Psoas muscle (tissue), 8 donors: ENCODE measurements at places on chromosomes 5 and 9. TPM values are rescaled to one million over a fixed set of nuclear protein-coding genes. Genes with fewer than 3 reads are reported as not detected.

DNA sequence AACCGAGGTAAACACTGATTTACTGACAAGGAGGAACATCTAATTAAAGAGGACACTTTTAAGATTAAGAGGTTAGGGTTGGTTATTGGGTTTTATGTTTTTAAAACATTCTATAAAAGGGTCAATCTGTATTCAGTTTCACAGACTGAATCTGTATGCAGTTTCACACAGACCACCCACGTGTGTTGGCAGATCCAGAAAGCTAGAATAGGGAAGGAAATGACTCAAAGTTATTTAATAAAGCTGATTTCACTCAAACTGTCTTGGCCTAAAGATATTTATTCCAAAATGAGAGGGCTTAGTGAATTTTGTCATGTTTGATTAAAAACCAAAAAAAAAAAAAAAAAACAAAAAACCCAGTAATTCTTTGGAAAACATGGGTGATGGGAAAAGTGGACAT, 140.2 kb downstream of the SLC24A2 start:
- no peak for DNase-seq

MOB3B gene
- polyA plus RNA-seq, result 0.57 TPM

DNA sequence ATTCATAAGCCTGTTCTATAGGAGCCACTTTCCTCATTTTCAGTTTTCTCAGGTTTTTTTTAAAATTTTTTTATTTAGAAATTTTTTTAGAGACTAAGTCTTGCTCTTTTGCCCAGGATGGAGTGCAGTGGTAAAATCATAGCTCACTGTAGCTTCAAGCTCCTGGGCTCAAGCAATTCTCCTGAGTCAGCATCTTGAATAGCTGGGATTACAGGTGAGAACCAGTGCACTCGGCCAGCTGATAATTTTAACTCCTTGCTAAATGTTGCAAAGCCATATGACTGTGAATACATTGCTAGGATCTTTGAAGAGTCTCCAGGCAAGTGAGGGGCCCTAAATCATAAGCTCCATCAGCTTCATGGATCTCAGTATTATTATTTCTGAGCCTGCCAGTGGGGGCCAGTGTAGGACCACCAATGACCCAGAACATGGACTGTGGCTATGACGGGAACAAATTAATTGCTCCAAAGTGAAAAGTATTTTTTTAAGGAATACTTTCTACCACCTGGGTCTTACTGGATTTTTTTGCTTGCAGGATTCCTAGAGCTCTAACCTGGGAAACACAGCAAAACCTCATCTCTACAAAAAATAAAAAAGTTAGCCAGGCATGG, 5.7 kb upstream of the GAPVD1 start:
- DNase-seq, result no peak

GRCh38 chr9:126219166-126219565, 107.5 kb upstream of the MVB12B start:
- no peak for DNase-seq

GRCh38 chr5:144467792-144468191, 297.1 kb downstream of the KCTD16 start:
- no peak for DNase-seq

PCDHA9 gene
- polyA plus RNA-seq, result not detected

GRCh38 chr5:111863801-111864200, 106.8 kb upstream of the NREP start:
- no peak for DNase-seq

DNA sequence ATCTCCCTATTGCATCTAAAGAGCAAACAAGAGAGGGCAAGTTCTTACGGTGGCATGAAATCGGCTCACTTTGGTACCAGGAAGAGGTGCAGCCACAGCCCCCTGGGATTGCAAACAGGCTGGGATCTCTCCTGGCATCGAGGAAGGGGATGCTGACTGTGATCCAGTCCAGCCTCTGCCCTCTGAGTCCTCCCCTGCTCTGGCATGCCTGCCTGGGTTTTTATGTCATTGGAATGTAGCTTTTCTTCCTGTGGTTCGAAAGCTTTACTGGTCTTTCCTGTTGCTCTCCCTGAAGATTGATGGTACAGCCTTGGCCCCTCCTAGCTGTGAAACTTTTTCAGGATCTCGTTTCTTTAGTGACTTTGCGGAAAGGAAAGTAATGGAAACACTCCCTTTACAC, 6.6 kb downstream of the SLC46A2 start:
- DNase-seq, result no peak

GRCh38 chr9:68904454-68904853, 109.5 kb downstream of the PRKACG start:
- no peak for DNase-seq

DNA sequence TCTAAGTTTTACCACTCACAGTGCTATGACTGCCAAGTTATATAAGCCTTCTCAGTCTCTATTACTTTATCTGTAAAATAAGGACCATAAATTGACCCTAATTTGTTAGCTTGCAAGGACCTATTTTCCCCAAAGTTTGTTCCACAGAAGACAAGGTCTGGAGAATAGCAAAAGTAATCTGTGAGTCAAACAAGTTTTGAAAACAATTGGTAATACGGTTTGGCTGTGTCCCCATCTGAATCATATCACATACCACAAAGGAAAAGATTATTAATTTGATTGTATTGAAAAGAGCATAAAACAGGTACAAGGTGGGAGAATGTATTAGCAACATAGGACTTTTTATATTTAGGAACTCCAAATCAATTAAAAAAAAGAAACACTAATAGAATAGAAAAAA, 124.0 kb upstream of the TARS1 start:
- DNase-seq, result no peak

- DNase-seq, result no peak
These were observed 213.0 kb downstream of the PJA2 start for GRCh38 chr5:109196823-109197160.

DNA sequence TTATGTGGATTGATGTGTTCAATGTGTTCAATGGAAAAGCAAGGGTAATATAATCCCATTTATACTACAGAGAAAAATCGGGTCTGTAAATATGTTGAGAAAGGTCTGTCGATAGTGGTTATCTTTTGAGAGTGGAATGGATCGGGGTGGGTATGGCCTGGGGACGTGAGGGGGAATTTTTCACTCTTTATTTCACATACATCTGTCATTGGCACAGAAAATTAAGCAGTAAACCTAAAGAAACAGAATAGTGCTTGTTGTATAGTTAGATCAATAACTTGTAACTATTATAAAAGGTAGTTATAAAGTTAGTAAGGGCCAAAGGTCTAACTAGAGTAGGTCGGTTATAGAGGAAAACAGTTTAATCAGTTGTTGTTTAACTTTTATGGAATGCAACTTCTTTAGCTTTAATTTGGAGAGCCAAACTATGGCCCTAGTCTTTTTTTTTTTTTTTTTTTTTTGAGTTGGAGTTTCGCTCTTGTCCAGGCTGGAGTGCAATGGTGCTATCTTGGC, 66.1 kb upstream of the ABL1 start:
- DNase-seq, result no peak

DNA sequence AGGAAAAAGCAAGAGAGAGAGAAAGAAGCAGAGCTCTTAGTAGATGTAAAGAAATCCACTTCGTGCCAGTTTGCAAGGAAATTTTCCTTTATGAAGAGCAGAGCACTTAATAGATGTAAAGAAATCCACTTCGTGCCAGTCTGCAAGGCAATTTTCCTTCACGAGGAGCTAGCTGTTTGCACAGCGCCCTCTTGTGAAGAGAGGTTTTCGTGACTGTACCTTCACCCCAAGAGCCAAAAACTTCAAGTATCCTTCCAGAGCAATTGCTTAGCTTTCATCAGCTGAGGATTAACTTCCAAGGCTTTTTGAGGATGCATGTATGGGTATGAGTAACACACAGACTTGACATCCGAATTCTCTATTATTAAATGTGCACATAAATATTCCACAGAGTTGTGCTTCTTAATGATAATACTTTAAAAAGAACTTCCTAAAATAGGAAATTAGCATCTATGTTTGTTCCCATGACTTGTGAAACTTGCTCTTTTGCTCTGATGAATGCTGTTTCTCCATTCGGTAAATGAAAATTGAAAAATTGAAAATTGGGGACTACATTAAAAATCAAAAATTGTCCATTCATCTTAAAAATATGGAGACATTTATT, 525.6 kb downstream of the PDE4D start:
- peak; percentile 54 for DNase-seq
